ENCODE measurements at places on chromosomes 16 and 17. TPM values are rescaled to one million over a fixed set of nuclear protein-coding genes. Genes with fewer than 3 reads are reported as not detected.

Gene HOXB8
- total RNA-seq, result not detected

Gene MRM1
- total RNA-seq, result 23.2 TPM

Gene CLEC18A
- 0.43 TPM for total RNA-seq

Gene WSCD1
- 0.62 TPM for total RNA-seq

Gene FNDC8
- total RNA-seq, result not detected

GRCh38 chr16:81216114-81216513 lies 22.4 kb upstream of the BCO1 start:
- DNase-seq, result no peak

DNA sequence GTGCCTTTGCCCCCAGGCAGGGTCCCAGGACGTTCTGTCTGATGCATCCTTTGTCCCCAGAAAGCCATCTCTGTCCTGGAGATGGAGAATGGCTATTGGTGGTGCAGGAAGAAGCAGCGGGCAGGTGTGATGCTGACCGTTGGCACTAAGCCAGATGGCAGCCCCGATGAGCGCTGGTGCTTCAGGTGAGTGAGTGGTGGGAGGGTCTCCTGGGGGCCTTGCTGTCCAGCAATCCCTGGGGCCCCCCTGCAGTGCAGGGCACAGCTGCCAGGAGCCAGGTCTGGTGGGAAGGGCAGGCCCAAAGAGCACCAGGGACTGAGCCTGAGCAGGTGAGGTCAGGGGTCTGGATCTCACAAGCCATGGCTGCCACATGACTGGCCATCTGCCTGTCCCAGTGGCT lies 18.1 kb downstream of the TRPV2 start:
- no peak for DNase-seq

DNA sequence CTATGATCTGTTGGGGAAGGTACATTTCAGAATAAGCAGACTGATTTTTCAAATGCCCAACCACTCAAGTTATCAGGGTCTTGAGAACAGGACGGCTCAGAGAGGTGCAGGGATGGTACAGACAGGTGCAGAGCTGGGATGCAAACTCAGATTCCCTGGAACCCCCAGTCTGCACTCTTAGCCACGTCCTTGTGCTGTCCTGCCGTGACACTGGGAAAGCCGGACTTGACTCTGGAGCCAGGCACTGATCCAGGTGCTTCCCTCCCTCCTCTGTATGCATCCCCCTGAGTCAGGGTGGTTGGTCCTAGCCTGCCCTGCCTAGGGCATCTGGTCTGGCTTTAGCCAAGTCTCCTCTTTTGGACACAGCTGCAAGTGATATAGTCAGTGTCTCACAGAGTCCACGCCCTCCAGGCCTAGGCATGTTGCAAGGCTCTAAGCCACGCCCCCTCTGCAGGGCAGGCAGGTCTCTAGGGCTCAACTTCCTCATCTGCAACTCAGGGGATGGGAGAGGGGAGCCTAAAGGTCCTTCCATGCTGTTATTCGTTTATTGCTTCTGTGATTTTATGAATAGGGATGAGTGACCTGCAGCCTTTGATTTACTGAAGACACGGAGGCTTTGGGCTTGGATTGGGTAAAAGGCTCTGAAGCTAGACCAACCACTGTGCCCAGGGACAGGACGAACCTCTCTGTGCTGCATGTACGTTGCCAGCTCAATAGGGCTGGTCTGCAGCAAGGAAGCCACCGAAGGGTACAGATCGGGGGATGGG lies 97.3 kb downstream of the SDK2 start:
- DNase-seq, result peak; percentile 13

- no peak for DNase-seq
Observed at GRCh38 chr16:79137426-79137939, 463.1 kb downstream of the MAF start.

DNA sequence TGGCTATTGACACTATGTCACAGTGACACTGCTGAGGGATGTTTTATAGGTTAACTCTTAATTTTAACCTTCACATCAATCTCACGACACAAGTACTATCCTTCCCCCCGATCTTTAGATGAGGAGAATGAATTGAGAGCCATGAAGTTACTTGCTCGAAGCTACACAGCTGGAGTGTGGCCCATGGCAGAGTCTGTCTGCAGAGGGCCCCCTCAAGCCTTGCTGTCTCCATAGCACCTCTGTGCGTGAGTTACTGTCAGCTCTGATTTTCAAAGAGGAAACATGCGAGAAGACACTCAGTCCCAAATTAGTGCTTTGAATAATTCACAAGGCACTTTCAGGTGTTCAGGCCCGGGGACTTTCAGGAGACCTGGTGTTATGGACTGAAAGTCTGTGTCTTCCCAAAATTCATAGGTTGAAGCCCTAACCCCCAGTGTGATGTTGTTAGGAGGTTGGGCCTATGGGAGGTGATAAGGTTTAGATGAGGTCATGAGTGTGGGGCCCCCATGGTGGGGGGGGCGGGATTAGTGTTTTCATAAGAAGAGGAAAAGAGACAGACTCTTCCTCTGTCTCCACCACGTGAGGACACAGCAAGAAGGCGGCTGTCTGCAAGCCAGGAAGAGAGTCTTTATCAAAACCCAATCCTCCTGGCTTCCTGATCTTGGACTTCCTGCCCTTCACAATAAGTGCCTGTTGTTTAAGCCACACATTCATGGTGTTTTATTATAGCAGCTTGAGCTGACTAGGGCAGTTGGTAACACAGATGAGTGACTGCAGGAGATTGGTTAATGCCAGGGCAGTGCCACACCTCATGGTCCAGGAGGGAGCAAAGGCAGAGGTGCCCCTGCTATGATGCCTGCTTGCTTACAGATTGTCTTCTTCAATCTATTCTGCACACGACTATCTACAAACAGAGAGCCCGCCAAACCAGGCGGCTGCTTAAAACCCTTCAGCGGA lies 281.8 kb downstream of the HAPSTR1 start:
- no peak for DNase-seq

DNA sequence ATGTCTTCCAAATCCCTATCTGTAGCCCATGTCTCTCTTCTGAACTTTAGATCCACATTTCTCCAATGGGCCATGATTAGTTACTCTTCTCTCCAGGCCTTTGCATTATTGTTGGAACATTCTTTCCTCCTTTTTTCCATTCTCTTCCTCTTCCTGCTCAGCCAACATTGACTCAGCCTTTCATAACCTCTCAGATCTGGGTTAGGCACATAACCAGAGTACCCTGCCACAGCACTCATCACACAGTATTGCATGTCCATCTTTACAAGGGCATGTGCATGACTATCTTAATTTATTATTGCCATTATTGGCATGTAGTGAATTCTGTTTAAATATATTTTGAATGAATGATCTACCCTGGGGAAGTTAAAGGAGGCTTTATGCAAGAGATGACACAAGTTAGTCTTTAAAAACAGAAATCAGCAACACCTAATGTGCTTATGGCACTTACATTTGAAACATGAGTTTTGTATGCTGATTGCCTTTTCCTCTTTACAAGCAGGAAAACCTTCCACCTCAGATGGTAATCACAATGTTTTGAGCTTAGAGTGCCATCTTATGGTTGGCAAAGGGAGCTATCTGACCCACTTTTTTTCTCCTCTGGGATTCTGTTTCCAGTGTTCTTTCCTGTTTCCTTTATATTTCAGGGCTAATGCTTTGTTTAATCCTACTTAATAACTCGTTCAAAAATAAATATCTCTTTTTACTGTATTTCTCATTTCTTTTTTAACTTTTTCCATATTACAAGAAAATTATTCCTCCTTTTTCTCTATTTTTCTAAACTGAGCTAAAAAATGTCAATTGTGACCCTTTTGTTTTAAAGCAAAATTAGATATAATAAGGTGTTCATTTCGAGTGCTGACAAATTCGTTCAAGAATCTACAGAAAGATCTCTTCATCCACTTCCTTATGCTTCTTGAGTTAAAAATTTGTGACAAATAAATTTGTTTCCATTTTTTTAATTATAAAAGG lies 151.0 kb upstream of the RBL2 start:
- no peak for DNase-seq

DNA sequence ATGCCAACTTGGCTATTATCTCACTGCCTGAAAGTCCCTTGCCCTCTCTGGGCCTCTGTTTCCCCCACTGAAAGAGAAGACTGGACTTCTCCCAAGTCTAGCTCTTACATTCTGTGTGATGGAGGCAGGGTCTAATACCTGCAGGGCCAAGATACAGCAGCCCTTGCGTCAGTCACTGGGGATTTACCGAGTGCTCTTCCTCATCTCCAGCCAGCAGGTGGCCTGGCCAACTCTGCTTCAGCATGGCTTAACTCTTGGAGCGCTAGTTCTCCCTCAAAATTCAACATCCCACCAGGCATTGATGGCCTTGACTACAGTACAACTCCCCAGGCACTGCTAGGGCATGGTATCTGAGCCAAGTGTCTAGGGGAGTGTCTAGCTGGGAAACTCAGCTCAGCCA lies 19.9 kb upstream of the MTMR4 start:
- no peak for DNase-seq
